Common myeloid progenitor, CD34-positive (primary cell): ENCODE measurements at places on chromosomes 5 and 9.

- no peak for DNase-seq
Measured at GRCh38 chr5:15132816-15133405, 261.3 kb upstream of the ANKH start.

- DNase-seq = no peak
Measured at GRCh38 chr5:171783051-171783450, 2.6 kb upstream of the SMIM23 start.

GRCh38 chr9:5832071-5832537 is 813 bp downstream of the ERMP1 start:
- no peak for DNase-seq

DNA sequence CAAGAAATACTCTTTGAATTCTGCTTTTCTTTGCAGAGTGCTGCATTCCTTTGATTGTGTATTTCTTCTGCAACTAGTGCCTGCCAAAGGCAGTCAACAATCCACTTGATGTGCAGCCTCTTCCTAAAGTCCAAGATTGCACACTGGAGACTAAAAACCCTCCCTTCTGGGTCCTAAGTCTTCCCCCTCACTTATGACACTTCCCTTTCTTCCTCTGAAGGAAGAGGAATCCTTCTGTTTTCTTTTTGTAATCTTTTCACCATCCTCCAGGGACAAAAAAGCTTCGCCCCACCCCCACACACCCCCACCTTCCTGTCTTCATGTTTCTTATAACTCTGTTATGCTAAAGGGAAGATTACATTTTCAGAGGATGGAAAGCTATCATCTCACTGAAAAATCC is 39.9 kb downstream of the WDR36 start:
- no peak for DNase-seq
